ENCODE measurements at places on chromosomes 2 and 18.
A peak's percentile ranks its signal among the peaks of the same experiment; 100 is the strongest.

DNA sequence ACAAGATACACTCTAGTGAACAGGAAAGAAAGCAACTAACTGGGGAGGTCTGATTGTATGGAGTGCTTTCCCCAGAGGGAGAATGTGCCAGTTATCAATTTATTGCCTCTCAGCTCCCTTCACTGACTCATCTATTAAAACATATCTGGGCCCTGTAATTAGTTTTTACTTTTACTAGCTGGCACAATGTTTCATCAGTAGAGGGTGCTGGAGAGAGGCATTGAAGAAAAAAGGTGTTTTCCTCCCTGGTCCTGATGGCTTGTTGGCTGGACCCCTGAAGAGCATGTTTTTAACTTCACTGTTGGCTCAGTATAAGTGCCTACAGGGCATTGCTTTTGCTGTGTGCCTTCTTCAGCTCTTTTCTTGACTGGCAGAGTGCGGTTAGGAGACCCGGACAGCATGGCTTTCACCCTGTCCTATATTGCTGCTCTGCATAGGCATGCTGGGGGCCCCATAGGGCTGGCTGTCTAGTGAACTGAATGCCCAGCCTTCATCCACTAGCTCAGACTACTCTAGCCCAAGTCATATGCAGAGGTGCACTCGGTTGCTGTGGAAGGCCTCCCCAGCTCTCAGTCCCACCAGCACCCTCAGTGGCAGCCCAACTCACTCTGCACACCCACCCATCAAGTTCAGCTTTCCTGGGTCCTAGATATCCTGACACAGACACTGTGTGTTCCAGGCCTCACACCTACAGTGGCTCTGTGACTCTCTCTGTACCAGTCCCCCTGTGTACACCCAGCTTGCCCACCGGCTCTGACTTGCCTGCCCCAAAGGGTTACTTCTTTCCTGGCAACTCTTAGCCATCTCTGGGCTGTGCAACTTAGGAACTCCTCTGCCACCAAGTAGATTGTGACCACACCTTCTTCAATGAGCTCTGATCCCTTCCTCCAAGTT, 62.3 kb upstream of the ACYP2 start:
- no peak overlapping the region for H3K27ac ChIP-seq
- no peak overlapping the region for H3K4me3 ChIP-seq
- DNase-seq: peak; percentile 63
- no peaks in the 10 kb centered on the region for H3K36me3 ChIP-seq
- H3K27me3 ChIP-seq: no peaks in the 10 kb centered on the region

- no peak overlapping the region for H3K27ac ChIP-seq
- DNase-seq: no peak
Observed at GRCh38 chr2:113861740-113862139, 28.1 kb upstream of the ACTR3 start.

DNA sequence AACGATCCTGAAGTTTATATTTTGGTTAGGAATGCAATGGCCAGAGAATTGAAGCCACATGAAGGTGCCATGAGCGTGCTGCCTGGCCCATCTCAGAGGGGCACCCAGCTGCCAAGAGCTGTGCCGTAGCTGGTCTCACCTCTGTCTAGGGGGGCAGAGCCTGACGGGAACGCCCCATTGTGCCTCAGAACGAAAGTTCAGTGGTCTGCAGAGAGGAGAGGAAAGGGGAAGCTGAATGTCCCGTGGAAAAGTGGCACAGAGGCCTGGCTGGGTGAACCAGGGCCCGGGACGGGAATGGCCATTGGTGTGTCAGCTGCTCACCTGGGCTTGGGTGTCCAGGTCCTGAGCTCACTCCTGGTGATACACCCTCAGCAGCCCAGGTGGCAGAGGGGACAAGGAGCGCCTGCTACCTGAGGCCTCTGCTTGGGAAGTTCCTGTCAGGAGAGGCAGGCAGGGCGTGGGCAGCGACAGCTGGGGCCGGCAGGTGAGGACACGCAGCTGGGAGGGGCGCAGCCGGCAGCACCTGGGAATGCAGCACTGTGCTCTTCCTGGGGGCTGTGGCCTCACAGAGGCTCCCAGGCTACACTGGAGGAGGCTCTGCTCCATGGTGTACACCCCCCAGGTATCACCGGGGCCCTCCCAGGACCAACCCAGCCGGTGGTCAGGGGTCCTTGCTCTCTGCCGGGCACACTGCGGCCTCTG, 67.3 kb downstream of the PARD6G start:
- no peak overlapping the region for H3K4me3 ChIP-seq
- no peak for DNase-seq
- no peaks in the 10 kb centered on the region for H3K27me3 ChIP-seq

DNA sequence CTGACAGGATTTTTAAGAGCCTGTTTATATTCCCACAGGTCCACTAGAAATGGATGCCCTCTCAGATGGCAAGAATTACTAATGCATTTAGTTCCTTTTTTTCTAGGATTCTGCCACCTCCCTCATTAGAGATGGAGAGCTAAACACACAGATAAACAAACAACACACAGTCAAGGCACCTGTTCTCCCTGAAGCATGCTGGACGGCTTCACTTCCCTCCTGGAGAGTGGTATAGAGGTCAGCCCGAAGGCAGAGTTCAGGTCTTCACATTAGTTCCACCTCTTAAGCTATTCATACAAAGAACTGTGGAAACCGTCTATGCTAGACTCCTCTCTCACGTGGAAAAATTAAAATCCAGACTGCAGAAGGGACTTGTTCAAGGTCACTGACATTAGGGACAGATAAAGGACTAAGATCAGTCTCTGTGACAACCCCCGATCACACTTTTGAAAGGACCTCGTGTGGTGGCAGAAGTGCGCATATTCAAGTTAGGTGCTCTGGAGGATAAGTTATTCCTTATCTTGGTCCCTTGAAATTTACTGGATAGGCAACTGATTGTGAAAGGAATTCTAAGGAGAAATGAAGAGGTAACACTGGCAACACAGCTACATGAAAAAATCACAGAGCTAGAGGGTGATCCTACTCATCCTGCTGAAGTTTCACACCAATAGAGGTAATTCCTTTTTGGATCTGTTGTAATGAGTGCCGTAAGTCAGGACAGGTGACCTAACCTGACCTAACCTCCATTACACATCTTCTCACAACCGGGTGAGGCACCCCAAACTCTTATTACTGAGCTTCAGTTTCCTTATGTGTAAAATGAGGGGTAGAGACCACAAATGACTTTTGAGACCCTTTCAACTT, 75.1 kb downstream of the SPRED2 start:
- no peak overlapping the region for H3K4me3 ChIP-seq
- DNase-seq: peak; percentile 23
- no peak overlapping the region for H3K27ac ChIP-seq
- H3K27me3 ChIP-seq: no peaks in the 10 kb centered on the region
- H3K4me1 ChIP-seq: peaks cover 19% of the 10 kb centered on the region

GRCh38 chr2:69224512-69224837, 162.6 kb downstream of the GFPT1 start:
- H3K4me3 ChIP-seq: no peak overlapping the region
- DNase-seq: no peak
- H3K4me1 ChIP-seq: peaks cover 5% of the 10 kb centered on the region
- H3K27ac ChIP-seq: no peak overlapping the region
- H3K36me3 ChIP-seq: no peaks in the 10 kb centered on the region
- no peaks in the 10 kb centered on the region for H3K27me3 ChIP-seq

- no peaks in the 10 kb centered on the region for H3K36me3 ChIP-seq
- peaks cover 7% of the 10 kb centered on the region for H3K4me1 ChIP-seq
- no peak overlapping the region for H3K4me3 ChIP-seq
- no peak for DNase-seq
- no peaks in the 10 kb centered on the region for H3K27me3 ChIP-seq
Observed at GRCh38 chr2:130375291-130376266, 19.7 kb downstream of the PTPN18 start.

- no peak overlapping the region for H3K27ac ChIP-seq
- H3K4me3 ChIP-seq: no peak overlapping the region
- H3K4me1 ChIP-seq: no peaks in the 10 kb centered on the region
- no peaks in the 10 kb centered on the region for H3K36me3 ChIP-seq
- H3K27me3 ChIP-seq: no peaks in the 10 kb centered on the region
Observed at GRCh38 chr2:230929381-230930148, 4.5 kb upstream of the GPR55 start.

GRCh38 chr18:62632788-62633455, 82.4 kb upstream of the PHLPP1 start:
- peaks cover 8% of the 10 kb centered on the region for H3K4me1 ChIP-seq
- DNase-seq: no peak
- H3K36me3 ChIP-seq: no peaks in the 10 kb centered on the region
- H3K27me3 ChIP-seq: no peaks in the 10 kb centered on the region
- H3K4me3 ChIP-seq: no peak overlapping the region

DNA sequence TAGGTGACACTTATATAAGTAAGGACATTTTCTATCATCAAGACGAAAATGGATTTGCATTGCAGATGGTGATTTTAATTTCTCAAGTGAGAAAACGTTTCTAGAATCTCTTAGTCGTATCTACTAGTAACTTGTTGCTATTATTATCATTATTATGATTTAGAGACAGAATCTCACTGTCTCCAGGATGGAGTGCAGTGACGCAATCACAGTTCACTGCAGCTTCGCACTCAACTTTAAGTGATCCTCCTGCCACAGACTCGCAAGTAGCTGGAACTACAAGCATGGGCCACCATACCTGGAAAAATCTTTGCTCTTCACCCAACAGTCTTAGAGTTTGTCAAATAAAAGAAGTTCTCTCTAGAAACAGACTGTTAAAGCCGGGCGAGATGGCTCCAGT, 37.6 kb upstream of the DDX18 start:
- H3K36me3 ChIP-seq: no peaks in the 10 kb centered on the region
- no peaks in the 10 kb centered on the region for H3K27me3 ChIP-seq
- no peak overlapping the region for H3K4me3 ChIP-seq
- H3K27ac ChIP-seq: no peak overlapping the region
- H3K4me1 ChIP-seq: peaks cover 7% of the 10 kb centered on the region
- DNase-seq: no peak

- no peak for DNase-seq
- no peak overlapping the region for H3K4me3 ChIP-seq
- no peaks in the 10 kb centered on the region for H3K4me1 ChIP-seq
- no peaks in the 10 kb centered on the region for H3K36me3 ChIP-seq
- H3K27me3 ChIP-seq: no peaks in the 10 kb centered on the region
Observed at GRCh38 chr2:111665551-111666116, 218.4 kb downstream of the ANAPC1 start.

GRCh38 chr2:123502931-123503330, 522.2 kb upstream of the CNTNAP5 start:
- no peaks in the 10 kb centered on the region for H3K36me3 ChIP-seq
- H3K27me3 ChIP-seq: no peaks in the 10 kb centered on the region
- no peak overlapping the region for H3K4me3 ChIP-seq
- DNase-seq: no peak
- H3K27ac ChIP-seq: no peak overlapping the region

GRCh38 chr18:47438001-47438400, 186.5 kb upstream of the SKOR2 start:
- H3K36me3 ChIP-seq: no peaks in the 10 kb centered on the region
- H3K27ac ChIP-seq: no peak overlapping the region
- no peak overlapping the region for H3K4me3 ChIP-seq

DNA sequence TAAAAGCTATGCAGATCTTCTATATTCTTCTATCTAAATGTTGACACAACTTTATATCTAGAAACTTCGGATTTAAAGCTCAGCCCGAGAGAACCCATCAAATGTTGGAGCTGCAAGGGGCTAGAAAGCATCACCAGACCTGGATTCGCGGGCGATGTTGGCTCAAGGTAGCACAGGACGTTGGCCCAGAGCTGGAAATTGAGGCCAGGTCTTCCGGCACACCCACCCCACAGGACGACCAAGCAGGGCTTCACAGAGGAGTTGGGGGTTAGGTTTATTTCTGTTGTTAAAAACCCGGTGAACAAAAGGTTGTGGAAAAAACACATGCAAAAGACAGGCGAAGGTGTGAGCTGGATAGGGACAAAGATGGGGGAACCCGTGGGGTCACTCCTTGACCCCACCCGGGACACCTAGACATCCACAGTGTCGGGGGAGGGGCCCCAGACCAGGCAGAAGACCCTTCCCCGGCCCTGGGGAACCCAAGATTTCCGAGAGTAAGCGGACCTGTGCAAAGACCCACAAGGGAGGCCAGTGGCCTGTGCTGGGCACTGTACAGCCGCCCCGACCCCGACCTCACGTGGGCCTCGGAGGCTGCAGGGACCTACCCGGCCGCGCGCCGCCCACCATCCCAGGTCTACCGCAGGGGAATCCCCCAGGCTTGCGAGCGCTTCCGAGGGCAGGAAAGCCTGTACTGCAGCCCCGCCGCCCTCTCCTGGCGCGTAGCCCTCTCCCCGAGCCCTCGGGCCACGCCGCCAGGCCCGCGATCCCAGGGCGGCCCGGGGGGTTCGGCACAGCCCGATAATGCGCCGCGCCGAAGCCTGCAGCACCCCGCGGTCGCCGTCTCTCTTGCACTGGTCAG, 1.8 kb upstream of the AGBL5 start:
- peak; percentile 37 for DNase-seq
- H3K27ac ChIP-seq: peak overlapping the region; percentile 61
- H3K36me3 ChIP-seq: 0 out of 2 replicates have a peak, but pooled peaks cover 2% of the 10 kb centered on the region
- H3K4me1 ChIP-seq: peaks cover 6% of the 10 kb centered on the region

- H3K27ac ChIP-seq: no peak overlapping the region
- H3K36me3 ChIP-seq: no peaks in the 10 kb centered on the region
- H3K4me3 ChIP-seq: no peak overlapping the region
- peak; percentile 39 for DNase-seq
- H3K27me3 ChIP-seq: no peaks in the 10 kb centered on the region
Observed at GRCh38 chr2:69667805-69668382, 24.4 kb upstream of the AAK1 start.

DNA sequence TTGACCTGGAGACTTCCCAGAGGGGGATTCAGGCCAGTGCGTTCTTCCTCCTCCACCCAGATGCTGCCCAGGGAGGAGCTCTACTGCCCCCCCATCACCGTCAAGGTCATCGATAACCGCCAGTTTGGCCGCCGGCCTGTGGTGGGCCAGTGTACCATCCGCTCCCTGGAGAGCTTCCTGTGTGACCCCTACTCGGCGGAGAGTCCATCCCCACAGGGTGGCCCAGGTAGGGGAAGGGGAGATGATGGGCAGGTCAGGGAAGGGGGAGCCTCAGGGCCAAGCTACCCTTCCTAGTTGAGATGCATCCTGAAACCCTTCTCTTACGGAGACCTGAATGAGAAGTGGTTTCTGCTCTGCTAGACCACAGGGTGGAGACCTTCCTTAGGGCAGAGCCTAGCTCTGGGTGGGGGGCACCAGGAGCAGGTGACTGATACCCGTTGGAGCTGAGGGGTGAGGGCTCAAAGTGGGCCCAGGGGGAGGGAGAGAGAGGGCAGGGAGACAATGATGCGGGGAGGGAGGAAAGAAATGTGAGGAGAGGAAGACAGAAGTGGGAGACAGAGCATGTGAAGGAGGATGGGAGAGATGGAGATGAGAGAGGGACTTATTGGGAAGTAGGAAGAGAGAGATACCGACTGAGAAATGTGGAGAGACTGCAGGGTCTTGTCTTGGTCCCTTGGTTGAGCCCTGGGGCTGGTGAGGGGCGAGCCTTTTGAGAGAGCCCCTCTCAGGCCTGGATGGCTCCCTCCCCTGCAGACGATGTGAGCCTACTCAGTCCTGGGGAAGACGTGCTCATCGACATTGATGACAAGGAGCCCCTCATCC, 159.4 kb downstream of the DYSF start:
- no peak for DNase-seq
- no peak overlapping the region for H3K27ac ChIP-seq
- H3K27me3 ChIP-seq: no peaks in the 10 kb centered on the region
